ENCODE measurements at places on chromosomes 12 and 14.

DNA sequence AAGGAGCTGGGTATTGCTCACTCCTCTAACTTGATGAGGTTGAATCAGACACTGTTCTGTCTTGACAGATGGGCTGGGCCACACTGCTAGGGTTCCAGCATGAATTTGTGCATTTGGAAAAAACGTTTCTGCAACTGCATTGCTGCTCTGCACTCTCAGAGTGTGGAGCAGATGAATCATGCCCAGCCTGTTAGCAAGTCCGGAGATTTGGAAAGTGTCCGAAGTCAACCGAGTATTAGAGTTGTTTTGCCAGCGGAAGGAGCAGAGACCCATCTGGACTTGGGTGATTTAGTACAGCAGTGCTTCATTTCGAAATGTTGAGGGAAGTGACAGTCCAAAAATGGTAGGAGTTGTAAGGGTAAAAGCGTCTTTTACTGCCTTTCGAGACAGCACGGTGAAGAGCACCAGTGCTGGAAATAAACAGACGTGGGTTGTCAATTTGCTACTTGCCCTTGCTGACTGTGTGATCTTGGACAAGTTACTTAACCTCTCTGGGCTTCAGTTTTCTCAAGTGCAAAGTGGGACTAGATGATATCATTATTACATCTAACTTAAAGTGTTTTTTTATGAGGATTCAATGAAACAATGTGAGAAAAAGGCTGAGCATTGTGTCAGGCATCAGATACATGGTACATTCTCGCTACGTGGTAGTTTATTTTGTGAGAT, 139.5 kb downstream of the CHST11 start:
- DNase-seq: no peak

GRCh38 chr12:131927110-131928079, 1.7 kb upstream of the PUS1 start:
- DNase-seq: no peak

GRCh38 chr12:100871195-100871734, 76.7 kb downstream of the ANO4 start:
- DNase-seq: no peak

DNA sequence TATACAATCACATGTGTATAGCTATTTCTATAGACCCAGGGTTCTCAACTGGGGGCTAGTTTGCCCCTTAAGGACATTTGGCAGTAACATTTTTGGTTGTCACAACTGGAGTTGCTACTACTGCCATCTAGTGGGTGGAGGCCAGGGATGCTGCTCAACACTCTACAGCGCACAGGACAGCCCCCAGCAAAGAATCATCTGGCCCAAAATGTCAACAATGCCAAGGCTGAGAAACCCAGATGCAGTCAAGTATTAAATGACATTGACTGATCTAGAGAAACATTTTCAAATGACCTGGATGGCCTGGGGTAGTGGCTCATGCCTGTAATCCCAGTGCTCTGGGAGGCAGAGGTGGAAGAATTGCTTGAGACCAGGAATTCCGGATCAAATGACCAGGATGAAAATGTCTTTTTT, 5.8 kb downstream of the WSB2 start:
- no peak for DNase-seq

DNA sequence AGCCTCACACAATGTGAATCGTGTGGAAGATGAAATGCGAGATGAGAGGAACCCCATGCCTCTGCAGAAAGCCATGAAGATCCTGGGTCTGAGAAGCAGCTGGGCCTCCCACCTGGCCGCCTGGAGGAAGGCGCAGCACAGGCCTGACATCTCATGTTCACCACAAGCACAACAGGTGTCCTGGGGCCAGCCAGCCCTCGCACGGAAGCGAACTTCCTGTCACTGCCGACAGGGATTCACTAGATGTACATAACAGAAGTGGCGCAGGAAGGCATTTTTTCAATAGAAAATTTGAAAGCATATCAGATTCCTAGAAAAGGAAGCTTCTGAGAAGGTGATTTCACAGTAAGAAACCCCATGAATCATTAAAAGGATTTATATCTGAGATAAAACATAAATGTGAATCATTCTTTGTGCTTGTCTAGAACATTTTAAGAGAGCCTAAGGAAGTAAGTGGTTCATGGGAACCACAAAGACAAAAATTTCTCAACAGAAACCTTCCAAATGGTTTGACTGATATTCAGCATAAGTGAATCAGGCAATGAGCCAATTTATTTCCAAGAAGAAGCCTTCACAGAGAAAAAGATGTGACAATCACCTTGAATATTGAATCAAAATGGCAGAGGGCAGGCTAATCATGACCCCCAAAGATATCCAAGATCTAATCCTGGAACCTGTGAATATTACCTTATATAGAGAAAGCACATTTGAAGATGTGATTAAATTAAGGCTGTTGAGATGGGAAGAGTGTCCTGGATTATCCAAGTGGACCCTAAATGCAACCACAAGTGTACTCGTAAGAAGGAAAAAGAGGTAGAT, 311.9 kb downstream of the DUSP6 start:
- no peak for DNase-seq

- no peak for DNase-seq
Observed at GRCh38 chr14:73241481-73242165, 4.3 kb downstream of the PAPLN start.

GRCh38 chr14:60977847-60978246, 3.0 kb downstream of the TRMT5 start:
- DNase-seq: no peak

- DNase-seq: no peak
Observed at GRCh38 chr14:105447651-105448640, 26.7 kb upstream of the CRIP2 start.

GRCh38 chr12:50187084-50187900, 20.1 kb upstream of the CERS5 start:
- no peak for DNase-seq

DNA sequence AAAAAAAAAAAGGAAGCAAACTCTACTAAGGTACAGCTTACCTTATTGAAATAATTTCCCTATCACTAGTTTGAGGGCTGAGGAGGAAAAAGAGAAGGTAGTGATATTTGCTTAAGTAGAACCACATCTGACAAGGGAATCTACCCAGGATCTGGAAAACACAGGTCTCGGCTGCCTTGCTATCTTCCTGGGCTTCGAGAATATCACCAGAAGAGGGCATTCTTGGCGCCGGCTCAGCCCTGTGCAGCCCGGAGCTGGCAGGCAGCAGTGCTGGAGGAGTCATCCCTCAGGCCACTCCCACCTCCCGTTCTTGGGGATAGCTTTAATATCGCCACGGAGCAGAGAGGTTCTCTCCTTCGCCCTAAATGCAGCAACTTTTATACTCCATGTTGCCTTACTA, 1181.2 kb downstream of the VRK1 start:
- DNase-seq: peak; percentile 56

- DNase-seq: no peak
Observed at GRCh38 chr14:95964901-95965300, 74.3 kb upstream of the C14orf132 start.

Measured in NCI-H1436 treated with DMSO at 0.1 percent for 48 hours (cell line).